ENCODE measurements at places on chromosomes 2 and 18. TPM values are rescaled to one million over a fixed set of nuclear protein-coding genes. Genes with fewer than 3 reads are reported as not detected.
A peak's percentile ranks its signal among the peaks of the same experiment; 100 is the strongest.

Gene SERPINB7
- total RNA-seq = 0.36 TPM

Gene GAREM2
- total RNA-seq = 4.7 TPM

Gene PLEK
- 0.93 TPM for total RNA-seq

DNA sequence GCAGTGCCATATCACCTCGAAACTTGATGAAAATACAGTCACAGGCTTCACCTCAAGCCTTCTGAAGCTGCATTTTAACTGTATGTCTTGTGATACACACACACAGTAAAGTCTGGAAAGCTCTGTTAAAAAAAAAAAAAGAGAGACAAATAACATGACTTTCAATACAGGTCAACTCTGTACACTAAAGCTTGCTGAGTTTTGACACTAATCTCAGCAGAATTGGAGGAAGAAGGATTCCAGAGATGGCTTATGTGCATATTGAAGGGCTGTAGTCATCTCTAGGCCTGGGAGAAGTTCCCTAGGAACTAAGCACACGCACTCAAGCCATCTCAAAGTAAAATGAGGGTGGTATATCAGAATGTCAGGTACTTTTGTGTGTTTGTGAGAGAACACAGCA is 875.1 kb downstream of the EPHA4 start:
- no peak for DNase-seq

DNA sequence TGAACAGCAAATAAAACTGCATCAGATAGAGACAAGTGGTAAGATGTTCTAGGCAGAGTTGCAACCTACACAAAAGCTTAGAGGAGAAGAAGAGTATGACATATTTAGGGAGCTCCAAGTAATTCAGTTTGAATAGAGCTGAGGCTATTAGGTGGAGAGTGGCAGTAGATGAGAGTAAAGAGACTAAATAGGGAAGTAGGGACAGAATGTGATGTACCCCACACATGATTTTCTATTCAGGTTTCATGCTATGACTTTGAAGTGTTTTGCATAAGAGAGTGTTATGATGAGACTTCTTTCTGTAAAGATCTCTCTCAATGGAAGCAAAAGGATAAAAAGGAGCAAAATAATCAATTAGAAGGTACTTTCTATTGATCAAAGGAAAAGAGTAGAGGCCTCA is 206.8 kb upstream of the ERBB4 start:
- no peak for DNase-seq

- DNase-seq = no peak
Observed at GRCh38 chr2:65511306-65511705, 78.9 kb upstream of the SPRED2 start.

DNA sequence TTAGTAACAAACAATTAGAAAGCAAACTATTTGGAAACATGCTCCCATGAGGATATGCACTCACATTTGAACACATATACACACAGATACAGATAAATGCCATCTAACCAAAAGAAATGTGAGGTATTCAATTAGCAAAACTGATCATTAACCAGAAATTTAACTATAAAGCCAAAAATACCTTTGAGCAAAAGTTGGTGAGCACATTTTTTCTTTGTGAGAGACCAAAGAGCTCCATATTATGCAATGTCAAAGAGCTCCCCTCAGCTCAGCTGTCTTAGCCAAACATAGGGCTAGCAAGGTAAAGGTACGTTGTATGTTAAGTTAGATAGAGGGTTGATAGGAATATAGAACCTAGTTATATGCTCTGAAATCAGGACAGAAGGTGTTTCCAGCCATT is 43.8 kb downstream of the CYBRD1 start:
- DNase-seq = no peak

GRCh38 chr2:141316103-141316502 is 814.7 kb downstream of the LRP1B start:
- DNase-seq = no peak

DNA sequence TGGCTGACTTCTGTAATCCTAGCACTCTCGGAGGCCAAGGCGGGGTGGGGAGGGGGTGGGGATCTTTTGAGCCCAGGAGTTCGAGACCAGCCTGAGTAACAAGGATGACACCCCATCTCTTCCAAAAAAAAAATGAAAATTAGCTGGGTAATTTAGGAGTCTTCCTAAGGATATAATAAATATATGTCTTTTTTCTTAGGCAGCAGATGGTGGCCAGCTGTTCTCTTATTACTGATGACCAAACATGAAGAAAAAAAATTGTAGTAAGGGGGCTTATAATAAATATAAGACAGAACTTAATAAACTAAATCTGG is 4.2 kb upstream of the IMPA2 start:
- no peak for DNase-seq

DNA sequence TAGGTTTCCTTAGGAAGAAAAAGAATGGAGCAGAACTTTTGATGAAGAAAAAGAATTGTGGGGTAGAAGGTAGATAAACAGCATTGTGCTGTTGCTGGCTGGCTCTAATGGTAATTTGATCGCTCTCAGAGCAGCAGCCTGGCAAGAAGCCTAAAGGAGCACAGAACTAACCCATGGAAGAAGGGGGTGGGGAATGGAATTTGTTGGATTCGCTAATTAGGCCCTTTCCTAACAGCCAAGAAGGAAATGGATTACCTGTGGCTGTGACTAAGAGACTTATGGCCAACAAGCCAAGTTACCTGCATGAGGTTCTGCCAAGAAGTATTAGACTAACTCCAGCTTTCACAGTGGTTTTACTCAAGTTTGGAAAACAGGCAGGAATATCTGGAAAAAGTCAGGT is 210.6 kb downstream of the IKZF2 start:
- DNase-seq = peak; percentile 30

DNA sequence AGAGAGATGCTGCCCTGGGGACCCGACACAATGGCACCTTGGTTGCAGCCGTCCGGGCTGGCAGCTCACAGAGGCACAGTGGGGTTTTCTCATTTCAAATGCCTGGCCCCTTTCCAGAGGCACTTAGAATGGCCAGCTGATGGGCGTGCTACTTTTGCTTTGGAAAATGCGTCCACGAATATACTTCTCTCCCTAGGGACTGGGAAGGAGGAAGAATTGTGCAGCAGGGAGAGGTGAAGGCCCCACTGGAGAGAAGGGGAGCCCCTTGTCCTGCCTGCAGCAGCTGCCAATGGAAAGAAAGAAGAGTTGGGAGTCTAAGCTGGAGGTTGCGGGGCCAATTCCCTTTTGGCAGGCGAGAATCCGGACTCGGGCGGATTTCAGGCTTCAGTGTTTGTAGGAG is 1.1 kb upstream of the MAL start:
- DNase-seq = no peak

DNA sequence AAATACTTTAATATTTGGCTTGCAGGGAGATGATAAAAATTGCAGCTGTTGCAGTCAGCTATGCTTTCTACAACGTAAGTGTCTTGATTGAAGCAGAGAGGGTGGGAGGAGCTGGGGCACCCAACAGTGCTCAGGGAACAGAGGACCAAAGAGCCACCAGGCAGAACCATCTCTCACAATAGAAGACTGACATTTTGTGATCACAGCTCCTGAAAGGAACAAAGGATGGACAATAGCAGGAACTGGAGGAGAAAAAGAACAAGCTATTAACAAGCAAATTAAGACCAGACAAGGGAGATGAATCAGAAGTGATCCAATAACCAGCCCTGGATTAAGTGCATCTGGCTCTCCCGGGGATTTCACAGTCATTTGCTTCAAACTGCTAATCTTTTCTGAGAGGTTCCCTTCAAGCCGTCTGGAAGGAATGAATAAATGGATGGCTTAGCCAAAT is 65.7 kb upstream of the SMAD2 start:
- no peak for DNase-seq

DNA sequence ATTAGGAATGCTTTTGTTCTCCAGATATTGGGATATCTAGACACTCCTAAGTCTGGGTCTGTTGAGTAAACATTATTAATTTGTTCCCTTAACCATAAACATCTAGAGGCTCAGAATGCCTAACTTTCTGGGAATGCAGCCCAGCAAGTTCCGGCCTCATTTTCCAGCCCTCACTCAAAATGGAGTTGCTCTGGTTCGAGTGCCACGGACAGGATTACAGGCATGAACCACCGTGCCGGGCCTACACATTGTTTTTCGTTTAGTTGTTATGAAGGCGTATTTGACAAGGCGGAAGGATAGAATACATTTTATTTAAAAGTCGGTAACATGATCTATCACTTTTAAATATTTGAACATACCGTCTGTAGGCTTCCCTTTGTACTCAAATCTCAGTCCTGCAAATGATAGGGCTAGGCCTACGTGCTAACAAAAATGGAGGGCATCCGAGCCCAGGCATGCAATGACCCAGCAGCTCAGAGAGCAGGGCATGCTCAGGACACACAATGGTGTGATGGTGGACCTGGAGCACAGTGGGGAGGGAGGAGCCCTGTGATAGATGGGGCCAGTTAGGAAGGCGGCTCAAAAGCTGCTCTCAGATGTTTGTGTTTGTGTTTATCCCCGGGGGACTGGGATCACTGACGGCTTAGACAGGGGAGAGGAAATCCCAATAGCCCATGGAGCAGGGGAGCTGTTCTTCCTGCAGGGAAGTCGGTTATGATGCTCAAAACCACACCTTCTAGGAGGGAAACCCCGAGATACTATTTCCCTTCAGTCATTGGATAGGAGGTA is 2.9 kb upstream of the SCYGR1 start:
- no peak for DNase-seq

- DNase-seq = peak; percentile 26
Observed at GRCh38 chr2:42076357-42077225, 28.8 kb downstream of the PKDCC start.

DNA sequence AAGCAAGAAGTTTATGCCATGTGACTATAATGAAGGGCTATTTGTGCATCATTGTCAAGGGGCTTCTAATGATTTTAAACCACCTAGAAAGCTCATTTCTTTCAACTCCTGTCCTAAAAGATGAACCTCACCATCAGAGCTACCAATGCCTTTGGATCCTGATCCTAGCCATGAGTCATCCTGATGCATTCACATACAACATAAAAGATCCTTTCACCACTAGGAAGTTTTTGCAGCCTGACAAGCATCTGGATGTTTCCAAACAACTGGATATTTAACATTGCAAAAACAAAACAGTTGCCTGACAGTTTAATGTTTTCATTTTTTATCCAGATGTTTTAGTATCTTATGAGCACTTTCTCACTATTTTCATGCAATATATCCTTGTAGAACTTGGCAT is 425.3 kb downstream of the MBD2 start:
- no peak for DNase-seq

GRCh38 chr18:32549248-32550110 is 78.8 kb upstream of the GAREM1 start:
- peak; percentile 79 for DNase-seq

- DNase-seq = no peak
Observed at GRCh38 chr2:128449226-128450061, 130.8 kb upstream of the HS6ST1 start.

DNA sequence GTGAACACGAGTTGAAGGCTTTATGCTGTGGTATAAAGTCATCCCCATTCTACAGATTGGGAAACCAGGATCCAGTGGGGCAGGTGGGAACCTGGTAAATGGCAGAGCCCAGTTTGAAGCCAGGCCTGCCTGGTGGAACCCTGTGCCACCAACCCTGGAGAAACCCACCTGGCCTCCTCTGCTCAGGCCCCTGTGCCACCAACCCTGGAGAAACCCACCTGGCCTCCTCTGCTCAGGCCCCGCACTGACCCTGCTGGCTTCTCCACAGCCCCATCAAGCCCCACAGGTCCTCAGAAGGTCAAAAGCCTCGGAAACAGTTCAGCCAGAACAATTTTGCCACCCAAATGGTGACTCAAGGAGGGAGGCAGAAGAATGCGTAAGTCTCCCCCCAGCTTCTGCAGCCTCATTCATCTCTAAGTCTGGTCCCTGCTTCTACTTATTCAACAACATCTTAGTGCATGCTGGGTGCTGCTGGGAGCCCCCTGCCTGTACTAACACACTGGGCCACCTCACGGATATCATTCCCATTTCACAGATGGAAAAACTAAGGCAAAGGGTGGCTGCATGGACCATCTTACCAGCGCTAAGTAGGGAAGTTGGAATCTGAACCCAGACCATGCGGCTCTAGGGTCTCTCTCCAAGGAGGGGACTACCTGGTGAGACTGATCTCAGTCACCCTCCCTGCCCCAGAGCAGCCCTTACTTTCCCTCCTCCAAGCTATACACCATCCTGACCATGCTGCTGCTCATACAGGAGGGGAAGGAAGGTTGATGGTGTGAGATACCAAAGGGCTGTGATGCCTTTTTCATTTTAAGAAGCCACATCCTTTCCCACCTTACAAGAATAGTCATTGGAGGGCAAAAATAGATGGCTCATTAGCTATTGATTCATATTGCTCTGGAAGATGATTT is 93.7 kb upstream of the ID2 start:
- DNase-seq = no peak

DNA sequence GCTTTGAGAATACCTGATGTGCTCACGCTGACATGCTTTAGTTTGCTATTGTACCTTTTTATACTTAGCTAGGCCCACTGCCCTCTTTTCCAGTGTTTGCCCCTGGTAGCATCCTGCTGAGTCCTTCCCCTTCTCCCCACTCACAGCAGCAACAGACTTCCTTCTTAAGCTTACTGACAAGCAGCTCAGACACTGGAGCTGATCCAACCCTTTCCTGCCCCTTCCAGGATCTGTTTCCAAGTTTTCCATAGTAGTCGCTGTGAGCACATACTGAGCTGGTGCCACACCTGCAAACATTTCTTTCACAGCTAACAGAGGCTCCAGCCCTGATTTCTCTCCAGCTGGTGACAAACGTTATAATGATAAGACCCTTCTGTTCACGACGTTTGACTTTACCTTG is 991.4 kb upstream of the CELF4 start:
- no peak for DNase-seq

DNA sequence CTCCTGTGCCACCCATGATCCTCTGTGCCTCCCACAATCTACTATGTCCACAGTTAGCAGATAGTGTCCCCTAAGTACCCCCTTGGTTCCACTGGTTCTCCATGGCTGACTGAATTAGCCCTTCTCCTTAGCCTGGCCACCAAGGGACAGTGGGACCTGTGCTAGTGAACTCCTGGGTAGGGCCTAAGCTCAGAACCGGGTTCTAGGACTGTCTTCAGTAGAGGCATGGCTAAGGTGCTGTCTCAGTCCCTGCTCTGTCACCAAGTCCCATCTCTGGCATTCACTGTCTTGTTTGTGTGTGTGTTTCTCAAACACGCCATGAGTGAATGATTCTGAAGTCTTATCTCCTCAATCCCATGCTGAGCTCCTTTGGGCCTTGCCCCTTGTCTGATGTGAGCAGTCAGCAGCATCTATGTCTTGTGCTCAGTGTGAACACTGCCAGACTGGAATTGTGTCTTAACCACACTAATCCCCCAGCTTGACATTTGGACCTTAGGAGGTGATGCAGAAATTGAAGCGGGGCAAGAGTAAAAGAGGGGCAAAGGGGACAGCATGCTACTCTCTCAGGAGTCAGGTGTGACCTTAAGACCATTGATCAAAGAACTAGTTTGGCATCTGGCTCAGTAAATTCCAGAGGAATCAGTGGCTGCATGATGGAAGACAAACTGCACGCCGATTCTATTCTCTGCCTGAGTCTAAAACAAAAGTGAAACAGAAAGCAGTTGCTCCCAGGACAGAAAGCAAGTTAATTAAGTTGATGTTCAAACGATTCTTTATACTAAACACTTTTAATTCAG is 190.5 kb downstream of the ALPK2 start:
- DNase-seq = no peak

GRCh38 chr18:76487782-76488181 is 7.3 kb downstream of the ZNF516 start:
- DNase-seq = no peak

Measured in hepatocyte (in vitro differentiated cells).